ENCODE measurements at places on chromosomes 7 and 10.

DNA sequence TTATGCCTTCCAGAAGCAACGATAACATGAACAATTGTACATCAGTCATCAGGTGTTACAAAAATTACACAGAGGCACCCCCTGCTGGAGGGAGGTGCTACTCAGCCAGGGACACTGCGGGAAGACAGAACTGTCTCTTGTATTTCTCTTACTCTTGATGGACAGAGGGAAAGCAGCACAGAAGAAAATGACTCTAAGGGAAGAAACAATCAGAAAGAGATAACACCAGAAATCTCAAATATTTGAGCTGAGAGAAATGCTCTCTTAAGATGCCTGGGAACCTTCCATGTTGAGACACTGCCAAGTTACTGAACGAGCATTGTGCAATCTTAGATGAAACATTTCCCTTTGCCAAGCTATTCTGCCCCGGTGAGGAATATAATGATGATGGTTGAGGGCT lies 227.6 kb upstream of the NPSR1 start:
- no peaks in the 10 kb centered on the region for H3K36me3 ChIP-seq
- H3K27ac ChIP-seq, result no peak overlapping the region
- H3K4me3 ChIP-seq, result no peak overlapping the region
- no peaks in the 10 kb centered on the region for H3K4me1 ChIP-seq

GRCh38 chr7:134602881-134603451 lies 43.7 kb upstream of the BPGM start:
- H3K27me3 ChIP-seq, result peaks cover 51% of the 10 kb centered on the region
- H3K4me1 ChIP-seq, result peaks cover 4% of the 10 kb centered on the region
- peaks cover 2% of the 10 kb centered on the region for H3K36me3 ChIP-seq
- no peak for DNase-seq

GRCh38 chr10:26199841-26200240 lies 16.7 kb upstream of the GAD2 start:
- no peaks in the 10 kb centered on the region for H3K36me3 ChIP-seq
- no peak overlapping the region for H3K27ac ChIP-seq
- H3K27me3 ChIP-seq, result peaks cover 14% of the 10 kb centered on the region
- no peaks in the 10 kb centered on the region for H3K4me1 ChIP-seq
- DNase-seq, result no peak

- no peaks in the 10 kb centered on the region for H3K36me3 ChIP-seq
- no peaks in the 10 kb centered on the region for H3K27me3 ChIP-seq
- no peak overlapping the region for H3K27ac ChIP-seq
- no peak overlapping the region for H3K4me3 ChIP-seq
Measured at GRCh38 chr7:46606761-46607160, 685.7 kb upstream of the IGFBP3 start.

GRCh38 chr10:131960631-131961046 lies 21.1 kb downstream of the BNIP3 start:
- H3K4me3 ChIP-seq, result no peak overlapping the region
- H3K27me3 ChIP-seq, result no peaks in the 10 kb centered on the region
- DNase-seq, result no peak
- H3K36me3 ChIP-seq, result peaks cover under 1% of the 10 kb centered on the region
- peaks cover 9% of the 10 kb centered on the region for H3K4me1 ChIP-seq

DNA sequence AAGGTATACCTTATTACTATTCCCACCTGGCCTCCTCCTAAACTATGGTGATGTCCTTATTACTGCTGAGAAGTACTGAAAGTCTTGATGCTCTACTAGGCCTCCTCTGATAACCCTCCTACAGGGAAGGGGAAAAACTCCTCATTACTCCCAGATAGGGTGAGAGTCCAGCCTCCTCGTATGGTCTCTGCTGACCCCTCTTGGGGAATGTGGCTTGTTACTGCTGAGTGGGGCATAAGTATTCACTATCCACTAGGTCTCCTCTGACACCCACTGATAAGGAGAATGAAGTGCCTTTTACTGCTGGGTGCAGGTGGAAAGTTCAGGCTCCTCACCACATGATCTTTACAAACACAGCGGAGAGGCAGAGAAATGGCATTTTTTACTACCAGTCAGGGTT lies 222.9 kb downstream of the CHRM2 start:
- no peaks in the 10 kb centered on the region for H3K36me3 ChIP-seq
- H3K27ac ChIP-seq, result no peak overlapping the region
- DNase-seq, result no peak
- H3K4me1 ChIP-seq, result no peaks in the 10 kb centered on the region
- no peak overlapping the region for H3K4me3 ChIP-seq

DNA sequence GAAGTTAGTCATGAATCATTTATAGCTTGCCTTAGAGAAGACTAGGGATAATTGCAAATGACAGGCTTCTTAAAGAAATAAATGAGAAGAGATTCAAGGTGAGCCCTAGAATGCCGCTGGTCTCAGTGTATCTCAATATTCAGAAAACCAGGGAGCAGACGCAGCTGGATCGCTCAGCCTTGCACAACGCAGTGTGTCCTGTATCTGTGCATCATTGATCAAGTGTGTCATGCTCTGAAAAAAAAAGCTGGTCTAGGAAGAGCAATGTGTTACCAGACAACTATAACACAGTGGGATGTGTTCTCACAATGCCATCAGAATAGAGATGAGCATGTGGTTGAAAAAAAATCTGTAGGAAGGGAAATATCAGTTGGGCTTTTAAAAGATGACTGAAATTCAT lies 230.1 kb downstream of the CALN1 start:
- DNase-seq, result no peak
- H3K4me3 ChIP-seq, result no peak overlapping the region
- no peaks in the 10 kb centered on the region for H3K27me3 ChIP-seq
- H3K36me3 ChIP-seq, result no peaks in the 10 kb centered on the region
- H3K4me1 ChIP-seq, result no peaks in the 10 kb centered on the region
- H3K27ac ChIP-seq, result no peak overlapping the region

- H3K4me3 ChIP-seq, result no peak overlapping the region
- H3K36me3 ChIP-seq, result no peaks in the 10 kb centered on the region
- no peaks in the 10 kb centered on the region for H3K27me3 ChIP-seq
- DNase-seq, result no peak
- peaks cover 8% of the 10 kb centered on the region for H3K4me1 ChIP-seq
- no peak overlapping the region for H3K27ac ChIP-seq
Measured at GRCh38 chr10:72794260-72794659, 99.3 kb upstream of the OIT3 start.

GRCh38 chr10:125156739-125157480 lies 3.5 kb downstream of the CTBP2 start:
- H3K27ac ChIP-seq, result no peak overlapping the region
- H3K4me1 ChIP-seq, result no peaks in the 10 kb centered on the region
- H3K4me3 ChIP-seq, result no peak overlapping the region

GRCh38 chr7:115009139-115009538 lies 87.2 kb downstream of the MDFIC start:
- no peak for DNase-seq
- H3K4me3 ChIP-seq, result peak overlapping the region; percentile 74
- H3K27ac ChIP-seq, result peak overlapping the region; percentile 96
- peaks cover 5% of the 10 kb centered on the region for H3K36me3 ChIP-seq
- peaks cover 61% of the 10 kb centered on the region for H3K4me1 ChIP-seq
- H3K27me3 ChIP-seq, result no peaks in the 10 kb centered on the region

GRCh38 chr7:122425731-122426130 lies 121.2 kb upstream of the FEZF1 start:
- DNase-seq, result no peak
- no peak overlapping the region for H3K4me3 ChIP-seq
- no peaks in the 10 kb centered on the region for H3K27me3 ChIP-seq
- no peaks in the 10 kb centered on the region for H3K4me1 ChIP-seq
- no peaks in the 10 kb centered on the region for H3K36me3 ChIP-seq
- no peak overlapping the region for H3K27ac ChIP-seq

- peaks cover 3% of the 10 kb centered on the region for H3K36me3 ChIP-seq
- H3K4me1 ChIP-seq, result no peaks in the 10 kb centered on the region
- H3K27ac ChIP-seq, result no peak overlapping the region
- no peak overlapping the region for H3K4me3 ChIP-seq
- no peaks in the 10 kb centered on the region for H3K27me3 ChIP-seq
Measured at GRCh38 chr7:47813620-47814260, 134.5 kb downstream of the PKD1L1 start.

- no peaks in the 10 kb centered on the region for H3K4me1 ChIP-seq
- H3K36me3 ChIP-seq, result no peaks in the 10 kb centered on the region
- H3K27me3 ChIP-seq, result peaks cover 6% of the 10 kb centered on the region
- H3K4me3 ChIP-seq, result no peak overlapping the region
- no peak for DNase-seq
- no peak overlapping the region for H3K27ac ChIP-seq
Measured at GRCh38 chr10:127013691-127014473, 108.7 kb downstream of the DOCK1 start.

- H3K4me1 ChIP-seq, result no peaks in the 10 kb centered on the region
- H3K27ac ChIP-seq, result no peak overlapping the region
- no peaks in the 10 kb centered on the region for H3K36me3 ChIP-seq
- no peak overlapping the region for H3K4me3 ChIP-seq
- no peak for DNase-seq
- H3K27me3 ChIP-seq, result no peaks in the 10 kb centered on the region
Measured at GRCh38 chr10:83248106-83248631, 891.1 kb upstream of the GHITM start.

GRCh38 chr7:25002786-25003185 lies 22.8 kb upstream of the OSBPL3 start:
- no peak overlapping the region for H3K4me3 ChIP-seq
- no peak overlapping the region for H3K27ac ChIP-seq
- no peak for DNase-seq
- no peaks in the 10 kb centered on the region for H3K27me3 ChIP-seq
- H3K4me1 ChIP-seq, result no peaks in the 10 kb centered on the region
- peaks cover 1% of the 10 kb centered on the region for H3K36me3 ChIP-seq

DNA sequence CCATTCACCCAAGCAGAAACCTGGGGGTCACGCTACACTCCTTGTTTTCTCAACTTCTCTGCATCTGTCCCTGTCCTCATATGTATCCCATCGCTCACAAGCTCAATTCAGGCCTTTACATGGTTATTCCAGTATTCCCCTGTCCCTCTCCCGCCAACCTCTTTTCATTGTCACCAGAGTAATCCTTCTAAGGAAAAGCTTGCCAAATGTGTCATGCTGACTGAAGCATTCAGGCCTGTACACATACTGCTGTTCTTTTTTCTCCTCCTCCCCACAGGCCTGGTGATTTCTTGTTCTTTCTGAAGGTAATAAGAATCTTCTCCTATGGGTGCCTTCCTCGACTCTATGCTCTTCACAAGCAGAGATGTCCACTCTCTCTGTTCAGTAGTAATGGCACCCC lies 282.2 kb downstream of the PHTF2 start:
- H3K4me3 ChIP-seq, result no peak overlapping the region
- no peaks in the 10 kb centered on the region for H3K36me3 ChIP-seq
- no peaks in the 10 kb centered on the region for H3K4me1 ChIP-seq
- peaks cover 21% of the 10 kb centered on the region for H3K27me3 ChIP-seq
- no peak for DNase-seq
- no peak overlapping the region for H3K27ac ChIP-seq

- H3K27ac ChIP-seq, result no peak overlapping the region
- H3K4me3 ChIP-seq, result no peak overlapping the region
- no peaks in the 10 kb centered on the region for H3K36me3 ChIP-seq
- no peaks in the 10 kb centered on the region for H3K27me3 ChIP-seq
- no peak for DNase-seq
- H3K4me1 ChIP-seq, result no peaks in the 10 kb centered on the region
Measured at GRCh38 chr7:84025332-84025927, 169.2 kb downstream of the SEMA3A start.

- peaks cover 36% of the 10 kb centered on the region for H3K4me1 ChIP-seq
- no peak for DNase-seq
- H3K27me3 ChIP-seq, result no peaks in the 10 kb centered on the region
Measured at GRCh38 chr10:119268428-119268827, 61.1 kb downstream of the GRK5 start.

GRCh38 chr7:26782501-26782900 lies 81.9 kb downstream of the SKAP2 start:
- no peaks in the 10 kb centered on the region for H3K4me1 ChIP-seq
- H3K4me3 ChIP-seq, result no peak overlapping the region
- H3K27me3 ChIP-seq, result no peaks in the 10 kb centered on the region
- H3K27ac ChIP-seq, result no peak overlapping the region
- H3K36me3 ChIP-seq, result peaks cover 3% of the 10 kb centered on the region

DNA sequence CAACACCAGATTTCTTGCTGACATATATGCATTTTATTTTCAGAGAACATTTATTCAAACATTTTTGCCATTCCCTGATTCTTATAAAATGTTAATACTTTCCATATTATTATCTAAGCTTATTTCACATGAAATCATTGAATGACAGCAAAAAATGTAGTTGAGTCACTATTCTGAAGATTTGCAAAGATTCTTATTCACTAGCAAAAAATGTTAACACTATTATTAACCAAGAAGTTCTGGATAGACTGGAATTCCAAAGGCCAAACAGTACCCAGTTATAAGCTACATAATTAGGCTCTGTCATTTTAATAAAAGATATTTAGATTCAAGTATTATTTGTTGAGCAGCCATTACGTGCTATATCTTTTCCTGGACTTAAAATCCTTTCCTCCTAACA lies 4.3 kb downstream of the GSTO2 start:
- no peak overlapping the region for H3K27ac ChIP-seq
- DNase-seq, result no peak
- H3K4me1 ChIP-seq, result peaks cover 10% of the 10 kb centered on the region

DNA sequence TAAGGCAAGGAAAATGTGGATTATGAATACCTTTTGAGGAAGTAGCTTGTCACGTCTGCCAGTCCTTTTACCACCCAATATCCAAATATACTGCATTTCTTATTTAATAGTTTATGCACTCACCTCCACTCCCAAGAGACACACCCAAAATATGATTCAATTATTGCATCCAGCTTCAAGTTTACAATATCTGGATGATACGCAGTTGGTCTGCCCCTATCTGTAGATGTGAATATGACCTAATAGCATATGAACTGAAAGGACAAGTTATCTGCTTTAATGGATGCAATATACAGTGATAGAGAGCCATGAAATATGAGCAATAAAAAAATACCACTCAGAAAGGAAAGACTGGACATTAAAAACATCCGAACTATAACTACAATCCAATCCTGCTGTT lies 159.4 kb upstream of the MAGI2 start:
- no peaks in the 10 kb centered on the region for H3K4me1 ChIP-seq
- H3K4me3 ChIP-seq, result no peak overlapping the region
- no peaks in the 10 kb centered on the region for H3K36me3 ChIP-seq
- H3K27me3 ChIP-seq, result no peaks in the 10 kb centered on the region
- no peak overlapping the region for H3K27ac ChIP-seq
- DNase-seq, result no peak

DNA sequence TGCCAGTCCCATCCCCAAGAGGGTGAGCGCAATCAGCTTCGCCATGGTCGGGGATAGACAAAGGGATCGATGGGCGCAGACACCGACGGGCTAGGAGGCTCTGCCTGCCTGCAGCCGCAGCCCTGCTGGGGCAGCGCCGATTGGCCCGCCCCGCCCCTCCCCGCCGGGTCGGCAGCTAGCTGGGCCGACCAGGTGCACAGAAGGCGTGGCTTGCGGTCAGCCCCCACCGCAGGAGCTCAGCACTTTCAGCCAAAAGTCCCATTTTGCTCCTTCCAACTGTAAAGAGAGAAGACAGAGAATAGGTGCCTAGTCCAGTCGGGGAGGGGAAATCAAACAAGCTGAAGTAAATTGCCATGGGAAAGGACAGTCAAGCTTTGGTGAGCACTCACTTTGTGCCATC lies at the start of gene PON1:
PON1 (minus strand) TSS at position 102 of the 400 bp plus-strand sequence; CDS start at position 45, 57 bp downstream.
- peak; percentile 39 for DNase-seq
- peaks cover 3% of the 10 kb centered on the region for H3K4me1 ChIP-seq

Data from T-helper 17 cell (primary cell).